Skeletal muscle cell (primary cell): ENCODE measurements at places on chromosomes 16 and 17.

- DNase-seq: no peak
Observed at GRCh38 chr16:78278056-78278450, 178.6 kb downstream of the WWOX start.

GRCh38 chr16:72743011-72743761 lies 304.7 kb downstream of the ZFHX3 start:
- DNase-seq: no peak

DNA sequence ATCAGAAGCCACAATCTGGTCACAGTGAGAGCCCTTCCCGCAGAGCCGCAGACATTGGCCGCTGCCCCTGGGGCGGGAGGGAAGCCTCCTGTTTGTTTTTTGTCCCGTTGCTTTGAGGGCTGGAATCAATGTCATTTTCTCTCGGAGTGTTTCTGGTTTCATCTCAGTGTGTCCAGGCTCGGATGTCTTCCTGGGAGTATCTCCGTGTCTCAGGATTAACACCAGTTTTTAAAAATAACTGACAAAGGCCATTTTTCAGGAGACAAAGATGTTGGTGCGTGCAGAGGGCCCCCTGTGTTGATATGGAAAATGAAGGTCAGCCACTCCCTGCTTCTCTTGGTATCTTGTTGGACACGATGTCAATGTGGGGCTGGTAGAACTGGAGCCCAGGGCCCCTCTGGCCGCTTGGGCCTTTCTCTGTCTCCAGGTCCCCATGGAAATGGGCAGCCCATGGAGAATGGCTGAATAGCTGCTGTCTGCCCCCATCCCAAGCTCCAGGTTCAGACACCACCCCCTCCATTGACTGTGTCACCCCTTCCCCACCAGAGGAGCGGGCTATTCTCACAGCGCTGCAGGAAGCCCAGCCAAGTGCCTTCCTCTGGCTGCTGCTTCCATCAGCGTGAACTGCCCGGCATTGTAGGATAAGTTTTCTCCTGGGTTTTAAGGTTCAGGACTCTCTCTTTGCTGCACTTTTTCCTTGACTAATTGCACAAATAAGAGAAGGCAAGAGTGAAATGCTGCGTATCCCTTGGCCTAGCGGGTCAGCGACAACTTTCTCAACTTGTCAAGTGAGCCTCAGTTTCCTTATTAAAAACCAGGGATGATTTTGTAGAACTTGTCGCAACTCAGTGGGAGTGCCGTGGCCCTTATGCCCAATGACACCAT lies 72.2 kb upstream of the METTL9 start:
- DNase-seq: no peak

DNA sequence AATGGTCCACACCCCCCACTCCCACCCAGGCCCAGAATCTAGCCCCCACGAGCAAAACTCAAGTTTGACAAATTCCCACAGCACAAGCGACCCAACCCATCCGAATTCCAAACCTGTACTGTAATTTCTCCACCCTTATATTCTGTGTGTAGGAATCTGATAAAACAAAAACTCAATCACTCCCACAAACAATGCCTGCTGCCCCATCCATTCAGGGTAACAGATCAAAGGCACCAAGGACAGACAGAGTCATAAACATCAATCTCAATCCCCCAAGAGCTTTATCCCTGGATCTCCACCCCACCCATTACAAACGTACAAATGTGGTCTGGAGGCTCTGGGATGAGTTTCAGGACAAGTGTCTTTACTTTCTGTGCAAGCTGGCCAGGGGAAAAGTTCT lies 157.8 kb downstream of the AXIN2 start:
- DNase-seq: no peak

DNA sequence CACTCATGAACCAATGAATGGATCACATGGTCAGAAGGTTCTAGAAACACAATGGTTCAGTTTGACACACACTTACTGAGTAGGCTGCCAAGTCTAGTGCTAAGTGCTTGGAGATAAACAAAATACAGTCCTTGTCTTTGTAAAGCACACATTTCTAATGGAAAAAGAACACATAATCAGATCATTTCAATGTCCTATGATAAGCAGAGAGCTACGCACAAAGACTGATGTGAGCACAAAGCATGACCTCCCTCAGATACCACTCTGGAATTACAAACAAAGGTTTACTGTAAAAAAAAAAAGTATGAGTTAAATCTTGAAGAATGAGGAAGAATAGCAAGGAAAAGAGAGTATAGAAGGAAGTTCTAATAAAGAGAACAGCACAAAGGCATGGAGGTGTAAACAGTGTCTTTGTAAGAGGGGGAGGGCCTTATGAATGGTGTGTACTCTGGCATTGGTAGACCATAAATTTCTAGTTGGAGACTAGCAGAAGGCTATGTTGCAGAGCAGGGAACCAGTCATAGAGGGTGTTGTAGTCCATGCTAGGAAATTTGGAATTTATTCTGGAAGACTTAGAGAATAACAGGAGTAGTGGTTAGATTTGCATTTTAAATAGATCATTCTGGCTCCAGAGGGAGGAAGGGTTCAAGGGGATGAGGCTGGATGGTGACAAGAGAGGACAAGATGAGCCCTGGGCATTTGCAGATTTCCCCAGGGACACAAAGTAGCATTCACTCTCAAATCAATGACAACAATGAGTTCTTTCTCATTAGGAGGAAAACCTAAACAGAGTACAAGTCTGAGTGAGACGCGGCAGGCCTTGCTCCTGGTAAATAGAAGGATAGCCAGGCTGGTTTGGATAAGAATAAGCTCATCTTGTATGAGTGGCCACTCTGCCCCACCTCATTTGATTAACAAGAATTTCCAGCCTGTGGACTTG lies 468.0 kb downstream of the TOX3 start:
- no peak for DNase-seq

GRCh38 chr16:53832896-53833544 lies 129.1 kb downstream of the FTO start:
- no peak for DNase-seq

DNA sequence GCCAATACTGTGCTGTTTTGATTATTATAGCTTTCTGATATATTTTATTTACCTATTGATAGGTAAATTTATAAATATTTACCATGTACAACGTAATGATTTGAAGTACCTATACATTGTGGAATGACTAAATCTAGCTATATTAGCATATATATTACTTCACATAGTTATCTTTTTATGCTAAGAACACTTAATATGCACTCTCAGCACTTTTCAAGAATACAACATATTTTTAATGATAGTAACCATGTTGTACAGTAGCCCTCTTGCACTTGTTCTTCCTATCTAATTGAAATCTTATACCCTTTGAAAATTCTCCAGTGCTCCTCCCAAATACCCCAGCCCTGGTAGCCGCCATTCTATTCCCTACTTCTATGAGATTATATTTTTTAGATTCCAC lies 604.0 kb upstream of the KIF2B start:
- DNase-seq: no peak

DNA sequence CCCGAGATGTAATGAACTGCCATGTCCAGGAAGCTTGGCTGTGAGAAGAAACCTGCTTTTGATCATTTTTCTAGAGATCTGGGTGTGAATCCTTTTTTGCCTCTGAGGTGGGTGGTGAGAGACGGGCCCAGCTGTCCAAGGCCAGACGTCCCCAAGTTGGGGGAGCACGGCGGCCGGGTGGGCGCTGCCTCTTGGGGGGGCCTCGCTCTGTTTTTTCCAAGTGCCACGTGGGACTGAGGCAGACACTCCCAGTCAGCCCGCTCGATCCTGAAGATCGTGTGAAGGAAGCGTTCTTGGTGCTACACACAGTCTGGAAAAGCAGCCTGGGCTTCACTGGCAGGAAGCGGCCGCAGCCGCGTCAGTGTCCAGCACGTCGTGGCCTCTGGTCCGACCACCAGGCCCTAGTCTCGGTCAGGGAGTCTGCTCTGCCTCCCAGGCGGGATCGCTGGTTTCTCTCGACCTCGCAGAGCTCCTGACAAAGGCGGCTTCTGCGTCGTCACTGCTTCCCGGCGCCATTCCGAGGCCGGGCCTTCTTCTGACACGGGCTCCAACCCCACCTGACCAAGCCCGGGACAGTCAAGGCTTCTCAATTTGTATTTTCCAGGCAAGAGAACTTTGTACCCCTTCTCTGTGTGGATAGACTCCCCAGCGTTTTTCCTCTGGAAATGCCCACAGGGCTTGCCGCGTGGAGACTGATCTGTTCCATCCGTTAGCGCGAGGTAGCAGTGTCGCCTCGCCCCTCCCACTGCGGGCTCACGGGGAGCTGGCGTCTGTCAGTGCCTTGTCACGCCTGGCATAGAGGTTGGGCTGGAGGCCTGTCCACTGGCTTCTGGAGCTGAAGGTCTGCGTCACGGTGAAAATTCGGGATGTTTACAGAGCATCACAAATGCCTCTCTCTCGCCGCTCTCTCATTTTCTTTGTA lies 12.4 kb downstream of the PRSS27 start:
- DNase-seq: no peak

DNA sequence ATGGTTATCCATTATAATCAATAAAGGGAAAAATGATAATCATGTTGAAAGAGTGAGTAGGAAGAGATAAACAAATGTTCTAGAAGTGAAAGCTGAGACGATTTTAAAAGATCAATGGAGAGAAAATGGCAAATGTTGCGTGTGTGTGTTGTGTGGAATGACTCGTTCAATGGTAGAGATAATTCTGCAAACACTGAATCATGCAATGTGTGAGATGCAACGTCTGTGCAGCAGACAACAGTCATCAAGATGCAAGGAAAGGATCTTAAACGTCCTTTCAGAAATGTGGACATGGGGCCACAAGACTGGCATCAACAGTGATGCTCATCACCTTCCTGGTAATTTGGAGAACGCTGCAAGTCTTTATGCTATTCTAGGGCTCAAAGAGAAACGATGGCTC lies 124.4 kb downstream of the CDYL2 start:
- no peak for DNase-seq

DNA sequence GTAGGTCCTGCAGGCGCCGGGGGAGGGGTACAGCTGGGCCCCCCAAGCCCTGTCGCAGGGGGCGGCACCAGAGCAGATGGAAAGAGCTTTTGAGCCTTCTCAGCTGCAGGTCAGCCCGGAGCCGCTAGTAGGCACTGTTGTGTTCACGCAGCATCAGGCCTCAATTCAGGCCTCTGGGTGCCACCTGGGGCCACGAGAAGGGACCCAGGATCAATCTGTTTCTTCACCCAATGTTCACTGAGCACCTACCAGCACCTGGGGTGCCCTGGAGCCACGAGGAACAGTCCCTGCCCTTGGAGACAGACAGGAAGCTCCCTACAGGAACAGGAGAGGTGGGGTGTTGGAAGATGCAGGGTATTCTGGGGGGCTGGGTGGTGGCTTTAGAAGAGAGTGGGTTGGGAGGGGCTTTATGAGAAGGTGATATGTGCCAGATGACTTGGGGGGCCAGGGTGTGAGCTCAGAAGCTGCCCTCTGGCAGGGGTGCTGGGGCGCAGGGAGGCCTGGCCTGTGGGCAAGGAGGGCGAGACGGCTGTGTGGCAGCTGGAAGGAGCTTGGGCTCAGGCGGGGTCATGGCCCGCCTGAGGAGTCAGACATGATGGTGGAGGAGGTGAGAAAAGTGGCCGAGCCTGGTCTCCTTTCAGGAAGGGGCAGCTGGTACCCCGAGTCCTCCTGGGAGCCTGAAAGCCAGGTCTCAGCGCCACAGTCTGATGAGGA lies 121.9 kb upstream of the GSE1 start:
- no peak for DNase-seq

- DNase-seq: no peak
Observed at GRCh38 chr16:89120921-89121351, 27.3 kb downstream of the ACSF3 start.

DNA sequence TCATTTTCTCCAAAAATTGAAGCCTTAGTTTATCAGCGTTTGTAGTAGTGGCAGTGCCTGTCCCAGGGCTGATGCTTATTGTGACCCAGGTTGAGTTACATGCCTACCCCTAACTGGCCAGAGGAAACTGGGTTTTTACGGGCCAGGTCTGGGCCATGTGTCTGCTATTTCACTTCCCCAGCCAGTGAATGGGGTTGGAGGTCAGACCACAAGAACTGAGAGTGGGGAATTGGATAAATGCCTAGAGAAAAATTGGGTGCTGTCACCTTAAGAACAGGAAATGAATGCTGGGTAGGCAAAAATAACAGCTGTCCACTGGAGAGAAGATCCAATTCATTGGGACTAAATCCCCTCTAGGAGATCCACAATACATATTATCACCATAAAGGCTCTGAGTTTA lies 5.2 kb downstream of the ADPRM start:
- peak; percentile 27 for DNase-seq

GRCh38 chr17:7932949-7933348 lies 943 bp downstream of the CNTROB start:
- DNase-seq: peak; percentile 23

- DNase-seq: no peak
Observed at GRCh38 chr17:38739305-38739704, 8.8 kb downstream of the PCGF2 start.
